Activated naive CD8-positive, alpha-beta T cell treated with anti-CD3 and anti-CD28 coated beads, Interleukin-2, amount 50 U/mL, for 16 hours (primary cell): ENCODE measurements at places on chromosomes 2 and 18.
A peak's percentile ranks its signal among the peaks of the same experiment; 100 is the strongest.

DNA sequence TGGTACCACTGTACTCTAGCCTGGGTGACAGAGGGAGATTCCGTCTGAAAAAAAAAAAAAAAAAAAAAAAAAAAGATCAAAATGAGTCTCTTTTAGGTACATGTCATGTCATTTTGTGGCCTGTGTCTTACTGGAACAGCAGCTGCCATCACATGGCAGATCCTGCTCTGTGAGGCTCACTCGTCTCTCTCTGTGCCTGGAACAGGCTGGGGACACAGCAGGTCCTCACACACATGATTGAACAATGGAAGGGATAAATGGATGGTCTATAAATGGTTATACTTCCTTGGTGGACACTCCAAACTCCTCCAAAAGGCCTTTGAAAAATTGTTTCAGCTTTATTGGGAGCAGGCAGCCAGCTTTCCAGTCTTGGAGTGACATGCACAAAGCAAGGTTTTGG, 236.2 kb upstream of the COPS8 start:
- no peak for DNase-seq

DNA sequence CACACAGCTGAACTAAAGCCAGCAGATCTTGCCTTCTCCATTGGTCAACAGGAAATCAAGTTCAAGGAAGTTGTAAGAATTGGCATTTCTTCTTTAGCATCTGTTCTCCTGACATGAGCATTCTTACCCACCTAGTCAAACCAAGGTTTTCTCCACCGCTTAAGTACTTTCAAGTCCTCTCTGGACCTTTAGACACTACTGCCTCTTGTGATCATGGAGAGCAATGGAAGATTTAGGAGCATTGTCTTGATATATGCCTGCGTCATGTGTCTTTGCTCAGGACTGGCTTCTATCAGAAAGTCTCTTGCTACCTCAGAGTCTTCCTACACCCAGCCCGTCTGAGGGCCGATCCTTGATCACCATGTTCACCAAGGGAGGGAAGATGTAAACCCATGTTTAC, 262.2 kb downstream of the PHLPP1 start:
- no peak for DNase-seq

GRCh38 chr2:234061624-234062257, 11.2 kb downstream of the SPP2 start:
- DNase-seq = no peak

- DNase-seq = no peak
These were observed 245.5 kb upstream of the PARD3B start for GRCh38 chr2:204299766-204300165.

DNA sequence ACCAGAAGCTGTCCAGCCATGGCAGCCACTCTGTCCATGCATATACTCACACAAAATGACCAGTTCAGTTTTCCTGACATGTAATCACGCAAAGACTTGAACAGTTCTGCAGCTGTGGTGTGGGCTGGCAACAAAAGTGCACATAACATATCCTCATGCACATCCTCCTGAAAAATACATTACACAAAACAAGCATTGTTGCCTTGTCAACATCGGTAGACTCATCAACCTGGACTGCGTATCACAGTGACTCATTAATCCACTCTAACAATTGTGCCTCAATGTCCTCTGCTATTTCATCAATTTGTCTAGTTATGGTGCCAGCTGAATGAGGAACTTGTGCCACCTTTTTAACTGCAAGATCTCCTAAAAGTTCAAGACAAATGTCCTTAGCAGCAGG, 19.5 kb downstream of the RBKS start:
- DNase-seq = no peak

DNA sequence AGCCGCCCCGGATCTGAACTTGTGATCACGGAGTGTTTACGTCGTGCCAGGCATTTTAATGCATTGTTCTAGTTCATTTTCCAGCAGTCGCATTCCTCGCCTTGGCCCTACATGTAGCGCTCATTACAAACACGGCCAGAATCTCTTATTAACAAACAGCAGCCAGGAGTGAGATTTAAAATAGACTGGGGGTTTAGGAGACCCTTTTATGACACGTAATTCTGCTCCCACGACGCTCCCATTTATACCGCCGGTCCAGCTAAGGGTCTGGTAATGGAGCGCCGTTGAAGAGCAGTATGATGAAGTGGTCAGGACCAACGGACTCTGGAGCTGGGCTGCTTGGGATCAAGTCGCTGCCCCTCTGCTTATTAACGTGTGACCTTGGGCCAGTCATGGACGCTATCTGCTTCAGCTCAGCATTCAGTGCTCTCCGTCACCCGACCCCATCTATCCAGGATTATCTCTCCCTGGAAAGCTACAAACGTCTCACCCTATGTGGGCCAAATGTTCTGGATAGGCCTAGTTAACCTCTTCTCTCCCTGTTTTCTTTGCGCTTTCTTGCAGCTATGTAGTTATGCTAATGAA, 745 bp downstream of the MSH2 start:
- no peak for DNase-seq

DNA sequence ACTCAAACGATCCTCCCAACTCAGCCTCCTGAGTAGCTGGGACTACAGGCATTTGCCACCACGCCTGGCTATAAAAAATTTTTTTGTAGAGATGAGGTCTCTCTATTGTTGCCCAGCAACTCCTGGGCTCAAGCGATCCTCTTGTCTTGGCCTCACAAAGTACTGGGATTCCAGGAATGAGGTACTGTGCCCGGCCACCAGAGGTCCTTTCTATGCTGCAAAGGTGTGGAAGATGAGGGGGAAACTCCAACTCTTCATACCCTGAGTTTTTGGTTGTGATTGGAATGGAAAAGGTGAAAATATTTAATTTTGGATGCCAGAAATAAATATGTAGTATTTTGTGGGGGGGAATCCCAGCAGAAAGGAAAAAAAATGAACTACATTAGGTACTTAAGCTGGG, 36.0 kb downstream of the MRPL33 start:
- DNase-seq = no peak

- no peak for DNase-seq
These were observed 89.3 kb downstream of the ARMC9 start for GRCh38 chr2:231287696-231288095.

GRCh38 chr2:239790313-239790712, 234.8 kb downstream of the NDUFA10 start:
- no peak for DNase-seq

GRCh38 chr2:57878171-57878865, 168.3 kb upstream of the VRK2 start:
- no peak for DNase-seq

DNA sequence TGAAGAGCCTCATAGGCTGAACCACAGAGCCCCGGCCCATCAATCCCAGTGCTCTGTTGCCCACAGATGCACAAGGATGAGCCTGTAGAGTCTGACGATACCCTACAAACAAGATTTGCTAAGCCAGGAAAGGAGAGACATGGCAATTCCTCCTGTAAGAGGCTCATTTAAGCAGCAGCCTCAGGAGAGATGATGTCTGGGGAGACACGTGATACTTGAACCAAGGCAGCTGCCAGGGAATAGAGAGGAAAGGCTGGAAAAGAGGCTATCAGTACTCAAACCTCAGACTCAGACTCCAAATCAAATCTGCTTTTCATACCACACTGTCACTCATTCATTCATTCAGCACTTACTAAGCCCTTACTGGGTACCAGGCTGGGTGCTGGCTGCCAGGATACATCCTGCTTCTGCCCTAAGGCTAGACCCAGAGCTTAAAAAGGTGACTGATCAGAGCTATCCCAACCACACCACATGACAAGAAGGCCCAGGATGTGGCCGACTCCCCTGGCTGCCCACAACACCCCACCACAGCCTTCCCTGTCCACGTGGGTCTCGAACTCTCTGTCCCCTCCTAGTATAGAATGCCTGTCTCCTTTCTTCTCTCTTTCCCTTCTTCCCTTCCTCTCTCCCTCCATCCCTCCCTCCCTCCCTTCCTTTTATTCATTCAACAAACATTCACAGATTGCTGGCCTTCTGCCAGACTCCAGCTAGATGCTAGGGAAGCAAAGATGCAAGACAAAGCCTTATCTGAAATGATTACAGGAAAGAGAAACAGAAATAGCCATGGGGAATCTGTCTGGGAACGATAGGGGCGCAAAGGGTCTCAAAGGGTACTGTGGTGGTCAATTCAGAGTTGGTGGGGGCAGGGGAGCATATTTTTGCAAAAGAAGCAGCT, 23.4 kb upstream of the KCNK3 start:
- DNase-seq = no peak

DNA sequence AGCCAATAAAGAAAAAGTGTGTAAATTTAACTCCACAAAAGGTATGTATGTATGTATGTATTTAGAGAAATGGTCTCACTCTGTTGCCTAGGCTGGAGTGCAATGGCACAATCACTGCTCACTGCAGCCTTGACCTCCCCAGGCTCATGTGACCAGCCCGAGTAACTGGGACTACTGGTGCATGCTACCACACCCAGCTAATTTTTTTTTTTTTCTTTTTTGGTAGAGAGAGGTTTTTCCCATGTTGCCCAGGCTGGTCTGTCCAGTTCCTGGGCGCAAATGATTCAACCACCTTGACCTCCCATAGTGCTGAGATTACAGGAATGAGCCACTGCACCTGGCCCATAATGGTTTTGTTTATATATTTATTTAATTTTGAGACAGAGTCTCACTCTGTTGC, 67.1 kb downstream of the CERKL start:
- no peak for DNase-seq

DNA sequence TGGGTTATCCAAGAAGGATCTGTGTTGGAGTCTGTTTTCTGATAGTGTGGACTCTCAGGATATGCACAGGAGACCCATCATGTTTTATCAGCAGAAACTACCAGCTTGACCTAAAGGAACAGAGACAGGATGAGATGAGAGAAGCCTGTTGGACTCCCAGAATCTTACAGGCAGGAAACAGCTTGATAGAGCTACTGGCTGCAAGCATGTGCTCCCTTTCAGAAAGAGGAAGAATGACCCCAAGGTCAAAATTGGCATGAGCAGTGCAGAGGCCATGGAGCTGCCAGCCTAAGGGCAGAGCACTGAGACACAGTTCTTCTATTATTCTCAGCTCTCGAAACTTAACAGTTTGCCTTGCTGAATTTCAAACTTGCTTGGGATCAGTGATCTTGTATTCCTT, 135.2 kb upstream of the NFATC1 start:
- DNase-seq = no peak

- DNase-seq = no peak
These were observed 171.2 kb downstream of the FBXO15 start for GRCh38 chr18:73976433-73976832.

DNA sequence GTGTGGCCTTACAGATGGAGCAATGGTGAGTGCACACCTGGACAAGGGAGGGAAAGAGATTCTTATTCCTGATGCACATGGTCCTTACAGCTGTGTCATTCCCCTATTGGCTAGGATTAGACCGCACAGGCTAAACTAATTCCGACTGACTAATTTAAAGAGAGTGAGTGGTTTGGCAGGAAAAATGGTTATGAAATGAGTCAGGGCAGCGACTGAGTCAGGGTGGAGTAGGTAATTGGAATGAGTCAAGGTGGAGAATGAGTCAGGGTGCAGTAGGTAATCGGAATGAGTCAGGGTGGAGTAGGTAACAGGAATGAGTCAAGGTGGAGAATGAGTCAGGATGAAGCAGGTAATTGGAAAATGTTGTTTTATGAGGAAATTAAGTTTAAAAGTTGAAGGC, 1353.7 kb upstream of the LRRTM1 start:
- no peak for DNase-seq

GRCh38 chr2:106542746-106543359, 55.7 kb downstream of the CD8B2 start:
- DNase-seq = peak; percentile 66

DNA sequence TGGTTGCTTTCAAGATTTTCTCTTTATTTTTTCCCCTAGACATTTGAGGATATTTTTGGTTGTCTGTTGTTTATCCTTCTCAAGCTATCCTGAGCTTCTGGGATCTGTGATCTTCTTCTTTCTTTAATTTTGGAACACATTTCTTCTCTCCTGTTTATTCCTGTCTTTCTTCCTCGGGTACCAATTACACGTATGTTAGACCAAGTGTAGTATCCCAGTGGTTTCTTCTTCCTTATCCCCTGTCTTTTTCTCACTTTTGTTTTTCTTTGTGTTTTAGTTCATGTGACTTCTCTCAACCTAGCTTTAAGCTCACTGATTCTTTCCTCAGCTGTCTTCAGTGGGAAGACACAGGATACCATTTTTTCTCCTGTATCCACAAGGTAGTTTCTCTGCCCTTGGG, 120.0 kb downstream of the GALR1 start:
- DNase-seq = no peak

GRCh38 chr2:159072795-159073194, 104.4 kb downstream of the TANC1 start:
- DNase-seq = no peak

- no peak for DNase-seq
These were observed 48.9 kb upstream of the CNTNAP5 start for GRCh38 chr2:123976054-123976648.

DNA sequence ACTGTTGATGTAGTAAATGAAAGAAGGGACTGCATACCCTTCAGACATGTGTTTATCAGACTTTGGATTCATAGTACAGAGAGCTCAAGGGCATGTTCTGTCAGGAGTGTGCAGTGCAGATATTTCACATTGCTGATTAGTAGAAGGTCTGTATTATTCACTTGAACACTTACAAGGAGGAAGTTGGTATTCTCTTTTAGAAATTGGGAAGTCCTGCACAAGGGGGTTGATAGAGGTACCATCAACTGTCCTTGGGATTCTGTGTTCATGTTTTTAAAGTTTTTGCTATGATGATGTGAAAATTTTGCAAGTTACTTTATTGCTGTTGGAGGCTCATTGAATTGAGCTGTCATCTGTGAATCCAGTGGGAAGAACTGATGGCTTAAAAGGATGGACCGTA, 6.7 kb downstream of the PSMD1 start:
- DNase-seq = no peak

GRCh38 chr2:1656961-1657841, 87.1 kb downstream of the PXDN start:
- no peak for DNase-seq

DNA sequence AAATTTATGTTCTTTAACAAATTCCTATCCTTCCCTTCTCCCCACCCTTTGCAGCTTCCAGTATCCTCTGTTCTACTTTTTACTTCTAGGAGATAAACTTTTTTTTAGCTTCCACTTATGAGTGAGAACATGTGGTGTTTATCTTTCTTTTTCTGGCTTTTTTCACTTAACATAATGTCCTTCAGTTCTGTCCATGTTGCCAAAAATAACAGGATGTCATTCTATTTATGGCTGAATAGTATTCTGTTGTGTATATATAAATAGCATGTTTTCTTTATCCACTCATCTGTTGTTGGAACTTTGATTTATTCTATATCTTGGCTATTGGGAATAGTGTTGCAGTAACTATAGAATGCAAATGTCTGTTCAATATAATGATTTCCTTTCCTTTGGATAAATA, 1191.2 kb downstream of the CNTNAP5 start:
- DNase-seq = no peak

GRCh38 chr2:19351899-19352697, 6.3 kb downstream of the OSR1 start:
- DNase-seq = no peak

- peak; percentile 64 for DNase-seq
These were observed 30.7 kb upstream of the PTMA start for GRCh38 chr2:231677632-231678104.
